ENCODE measurements at places on chromosomes 5 and 9. TPM values are rescaled to one million over a fixed set of nuclear protein-coding genes. Genes with fewer than 3 reads are reported as not detected.

ZBTB6 gene
- 10.3 TPM for total RNA-seq

DNA sequence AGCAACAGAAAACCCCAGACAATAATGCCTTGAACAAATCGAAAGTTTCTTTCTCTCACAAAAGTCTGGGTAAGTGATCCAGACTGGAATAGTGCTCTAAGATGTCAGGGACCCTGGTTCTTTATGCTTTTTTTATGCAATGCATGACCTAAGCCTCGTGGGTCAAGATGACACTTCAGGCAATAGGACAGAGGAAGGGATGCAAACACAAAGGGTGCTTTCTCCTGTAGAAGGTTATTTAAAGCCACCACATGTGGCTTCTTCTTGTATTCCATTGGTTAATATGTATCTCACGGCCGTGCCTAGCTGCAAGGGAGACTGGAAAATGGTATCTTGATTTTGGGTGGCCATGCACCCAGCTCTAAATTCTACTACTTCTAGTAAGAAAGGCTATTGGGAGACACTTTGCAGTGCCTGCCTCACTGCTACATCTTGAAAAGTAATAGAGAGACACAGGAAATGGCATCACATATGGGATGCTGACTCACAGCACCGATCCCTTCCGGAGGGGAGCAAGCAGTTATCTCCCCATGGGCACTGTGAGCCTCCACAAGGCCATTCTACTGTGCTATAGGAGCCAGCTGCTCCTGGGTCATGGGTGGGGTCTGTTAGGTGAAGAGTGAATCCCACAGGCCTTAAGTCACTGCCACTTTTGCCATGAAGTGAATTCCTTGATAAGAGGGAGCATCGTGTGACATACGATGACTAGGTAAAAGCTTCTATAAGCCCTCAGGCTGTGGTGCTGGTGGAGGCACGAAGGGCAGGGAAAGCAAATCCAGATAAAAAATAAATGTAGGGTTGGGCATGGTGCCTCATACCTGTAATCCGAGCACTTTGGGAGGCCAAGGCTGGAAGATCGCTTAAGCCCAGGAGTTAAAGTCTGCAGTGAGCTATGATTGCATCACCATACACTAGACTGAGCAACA lies 32.5 kb upstream of the RAB14 start:
- DNase-seq = peak; percentile 71

GRCh38 chr5:141441571-141442170 lies 11.4 kb downstream of the PCDHGA12 start:
- DNase-seq = no peak

GRCh38 chr5:35230038-35230611 lies at the start of gene PRLR:
TSS of gene PRLR (minus strand) at chr5:35230487. CDS start at chr5:35089620, 140,867 bp downstream.
- DNase-seq = peak; percentile 30

Data from foreskin keratinocyte (primary cell).